ENCODE measurements at places on chromosomes 6 and 20. TPM values are rescaled to one million over a fixed set of nuclear protein-coding genes. Genes with fewer than 3 reads are reported as not detected.

The QRSL1 gene
- 6.5 TPM for total RNA-seq

The ARFRP1 gene
- total RNA-seq: 30.2 TPM

The C6orf132 gene
- 112 TPM for total RNA-seq

The PRKN gene
- total RNA-seq: 7.2 TPM

The KIFC1 gene
- total RNA-seq: 5.5 TPM

The SOX12 gene
- total RNA-seq: 5.5 TPM

The HMGA1 gene
- 114 TPM for total RNA-seq

The SGK2 gene
- total RNA-seq: 15.0 TPM

The LSM2 gene
- 26.9 TPM for total RNA-seq

The TCP11 gene
- not detected for total RNA-seq

The BCL2L1 gene
- total RNA-seq: 104 TPM

The RIPOR2 gene
- 10.4 TPM for total RNA-seq

The ZNF334 gene
- total RNA-seq: 0.47 TPM

The CTNNBL1 gene
- 27.4 TPM for total RNA-seq

The LY86 gene
- total RNA-seq: not detected

The JPH2 gene
- total RNA-seq: 4.3 TPM

The LPIN3 gene
- total RNA-seq: 77.8 TPM

The CAGE1 gene
- total RNA-seq: not detected

The HLA-DPB1 gene
- 49.5 TPM for total RNA-seq

The C2 gene
- total RNA-seq: 6.4 TPM

The TINAG gene
- total RNA-seq: not detected

DNA sequence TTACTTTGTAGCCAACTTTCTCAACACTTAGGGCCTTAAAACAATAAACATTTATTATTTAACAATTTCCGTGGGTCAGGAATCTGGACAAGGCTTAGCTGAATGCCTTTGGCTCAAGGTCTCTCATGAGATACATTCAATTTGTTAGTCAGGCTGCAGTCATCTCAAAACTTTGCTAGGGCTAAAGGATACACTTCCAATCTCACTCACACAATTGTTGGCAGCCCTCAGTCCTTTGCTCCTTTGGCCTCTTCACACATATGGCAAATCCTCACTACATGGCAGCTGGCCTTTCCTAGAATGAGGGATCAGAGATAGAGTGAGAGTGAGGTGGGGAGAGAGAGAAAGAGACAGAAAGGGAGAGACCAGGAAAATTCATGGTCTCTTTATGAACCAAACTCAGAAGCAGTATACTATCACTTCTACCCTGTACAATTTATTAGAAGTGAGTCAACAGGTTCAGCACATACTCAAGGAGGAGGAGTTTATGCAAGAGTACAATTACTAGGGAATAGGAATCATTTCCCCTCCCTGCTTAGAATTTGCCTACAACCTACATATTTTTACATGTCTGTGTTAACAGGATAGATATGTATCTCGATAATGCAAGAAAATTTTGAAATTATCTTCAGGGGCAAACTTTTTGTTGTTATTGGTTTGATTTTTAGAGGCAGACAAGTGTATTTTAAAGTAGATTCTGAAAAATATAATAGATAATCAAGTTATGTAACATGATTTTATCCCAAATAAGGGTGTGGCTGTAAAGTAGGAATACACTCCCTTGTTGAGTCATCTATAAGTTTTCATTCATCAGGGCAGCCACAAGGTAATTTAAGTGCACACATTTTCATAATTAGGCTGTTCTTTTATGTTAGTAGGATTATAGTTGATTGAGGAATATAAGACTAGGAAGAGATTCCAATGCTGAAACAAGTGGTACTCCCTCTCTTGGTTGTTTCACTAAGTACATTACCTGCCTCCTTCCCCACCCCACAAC is 85.9 kb upstream of the HMGCLL1 start:
- no peak for DNase-seq

GRCh38 chr6:119283979-119284545 is 65.5 kb downstream of the MAN1A1 start:
- DNase-seq: no peak

- DNase-seq: peak; percentile 92
These were observed 679 bp upstream of the LPIN3 start for GRCh38 chr20:41339957-41340326.

DNA sequence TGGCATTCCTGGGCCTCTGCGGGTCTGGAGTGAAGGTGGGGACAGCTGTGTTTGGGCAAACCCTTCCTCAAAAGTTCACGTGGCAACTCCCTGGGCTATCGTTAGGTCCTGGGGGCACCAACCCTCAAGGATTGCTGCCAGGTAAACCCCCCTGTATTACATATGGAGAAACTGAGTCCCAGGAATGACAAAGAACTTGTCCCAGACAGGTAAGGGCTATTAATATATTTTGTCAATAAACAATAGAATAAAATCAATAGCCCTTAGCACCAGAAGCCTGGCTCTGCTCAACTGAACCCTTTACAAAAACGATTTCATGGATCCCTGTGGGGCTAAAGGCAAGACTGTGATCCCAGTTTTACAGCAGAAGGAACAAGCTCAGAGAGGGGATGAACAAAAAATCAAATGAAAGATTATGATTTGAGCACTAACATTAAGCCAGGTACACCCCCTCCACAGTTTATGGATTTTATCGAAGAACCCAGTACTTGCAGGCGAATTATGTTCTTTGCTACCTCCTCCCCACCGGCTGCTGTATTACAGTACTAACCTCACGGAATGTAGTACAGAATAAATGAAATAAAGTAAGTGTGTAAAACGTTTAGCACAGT is 2.7 kb downstream of the ID1 start:
- no peak for DNase-seq

- DNase-seq: no peak
These were observed 160.2 kb downstream of the QRSL1 start for GRCh38 chr6:106789428-106790148.

DNA sequence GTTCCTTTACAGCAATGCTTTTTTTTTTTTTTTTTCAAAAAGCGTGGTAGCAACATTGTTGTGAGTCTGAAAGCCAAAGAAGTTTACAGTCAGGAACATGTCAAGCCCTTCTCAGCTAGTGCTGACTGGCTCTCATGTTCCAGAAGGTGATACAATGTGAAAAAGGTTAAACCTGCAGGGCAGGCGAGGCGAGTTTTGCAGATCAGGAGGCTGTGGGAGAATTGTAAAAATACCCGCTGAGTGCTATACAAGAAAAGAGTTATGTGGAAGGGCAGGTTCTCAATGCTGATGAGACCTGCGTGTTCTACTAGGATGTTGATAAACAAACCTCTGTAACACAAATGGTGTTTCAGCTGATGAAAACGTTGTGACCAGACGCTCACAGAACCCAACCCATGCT is 30.9 kb upstream of the RPP40 start:
- DNase-seq: no peak

GRCh38 chr20:37379967-37380828 is 34.3 kb downstream of the SRC start:
- DNase-seq: no peak

DNA sequence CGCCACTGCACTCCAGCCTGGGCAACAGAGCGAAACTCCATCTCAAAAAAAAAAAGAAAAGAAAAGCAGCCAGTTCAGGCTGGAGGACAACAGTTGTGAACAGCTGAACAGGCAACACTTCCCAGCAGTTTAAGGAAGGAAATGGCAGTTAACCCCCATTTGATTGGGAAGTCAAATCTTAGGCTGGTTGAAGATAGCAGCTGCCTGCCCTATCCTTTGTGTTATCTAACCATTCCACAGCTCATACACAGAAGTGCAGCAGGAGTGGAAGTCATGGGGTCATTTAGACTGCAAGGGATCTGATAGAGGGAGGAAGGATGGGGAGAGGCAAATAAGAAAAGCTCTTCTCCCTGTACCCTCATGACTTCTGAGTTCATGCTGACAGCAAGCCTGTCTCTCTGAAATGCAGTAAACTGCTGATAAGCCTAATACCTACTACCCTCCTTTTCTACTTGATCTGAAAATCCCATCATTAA is 35.3 kb downstream of the KCTD20 start:
- DNase-seq: no peak

- no peak for DNase-seq
These were observed 6.9 kb downstream of the VGLL2 start for GRCh38 chr6:117272032-117272866.

DNA sequence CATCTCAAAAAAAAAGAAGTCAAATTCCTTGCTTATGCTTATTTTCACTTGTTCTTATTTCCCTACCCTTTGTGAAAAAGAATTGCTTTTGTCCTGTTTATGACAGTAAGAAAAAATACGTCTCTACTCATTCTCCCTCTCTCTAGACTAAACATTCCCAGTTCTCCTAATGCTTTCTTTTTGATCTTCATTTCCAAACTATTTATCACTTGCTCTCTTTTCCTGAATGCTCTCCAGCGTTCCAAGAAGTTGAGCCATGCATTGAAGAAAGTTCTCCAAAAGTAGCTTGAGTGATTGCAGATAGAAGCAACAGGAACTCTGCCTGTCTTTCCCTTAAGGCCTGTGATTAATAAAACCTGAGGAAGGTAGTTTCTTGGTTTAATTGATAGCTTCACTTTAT is 53.1 kb upstream of the TMEM170B start:
- no peak for DNase-seq

- no peak for DNase-seq
These were observed 291.6 kb downstream of the SOX4 start for GRCh38 chr6:21885111-21885510.

DNA sequence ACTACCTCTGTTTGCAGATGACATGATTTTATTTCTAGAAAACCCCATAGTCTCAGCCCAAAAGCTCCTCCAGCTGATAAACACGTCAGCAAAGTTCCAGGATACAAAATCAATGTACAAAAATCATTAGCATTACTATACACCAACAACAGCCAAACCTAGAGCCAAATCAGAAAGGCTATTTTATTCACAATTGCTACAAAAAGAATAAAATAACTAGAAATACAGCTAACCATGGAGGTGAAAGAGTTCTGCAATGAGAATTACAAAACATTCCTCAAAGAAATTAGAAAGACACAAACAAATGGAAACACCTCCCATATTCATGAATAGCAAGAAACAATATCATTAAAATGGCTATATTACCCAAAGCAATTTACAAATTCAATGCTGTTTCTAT is 65.6 kb upstream of the HTR1E start:
- DNase-seq: no peak

- DNase-seq: no peak
These were observed 33.0 kb upstream of the KIAA1586 start for GRCh38 chr6:57013521-57013926.

- DNase-seq: no peak
These were observed 202.7 kb downstream of the ARHGAP18 start for GRCh38 chr6:129507059-129507807.

DNA sequence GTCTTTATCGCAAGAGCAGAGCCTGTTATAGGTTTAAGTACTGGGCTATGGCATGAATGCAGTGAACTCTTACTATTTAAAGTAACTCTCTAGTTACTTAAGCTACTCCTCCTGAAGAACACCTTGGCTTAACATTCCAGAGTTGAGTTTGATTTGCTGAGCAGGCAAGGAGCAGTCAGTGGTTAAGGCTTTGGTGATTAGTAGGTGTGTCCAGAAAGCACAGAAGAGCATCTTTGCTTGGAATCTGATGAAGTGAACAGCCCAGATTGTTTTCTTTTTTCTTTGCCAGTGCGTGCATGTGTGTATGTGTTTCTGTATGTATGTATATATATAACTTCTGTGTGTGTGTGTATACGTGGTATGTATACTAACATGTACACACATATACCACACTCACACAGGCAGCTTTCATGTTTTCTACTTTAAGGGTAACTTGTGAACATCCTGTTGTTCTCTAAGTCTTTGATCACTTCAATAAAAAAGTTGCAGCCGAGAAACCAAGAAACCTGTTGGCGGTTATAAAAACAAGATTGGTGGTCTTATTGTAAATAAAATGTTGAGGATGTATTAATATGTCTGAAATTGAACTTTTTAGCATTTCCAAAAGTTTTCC is 56.2 kb upstream of the TULP4 start:
- DNase-seq: no peak

- no peak for DNase-seq
These were observed 60.0 kb upstream of the KIF13A start for GRCh38 chr6:18047406-18047805.

GRCh38 chr6:35453236-35453635 is 1.1 kb downstream of the FANCE start:
- DNase-seq: no peak

DNA sequence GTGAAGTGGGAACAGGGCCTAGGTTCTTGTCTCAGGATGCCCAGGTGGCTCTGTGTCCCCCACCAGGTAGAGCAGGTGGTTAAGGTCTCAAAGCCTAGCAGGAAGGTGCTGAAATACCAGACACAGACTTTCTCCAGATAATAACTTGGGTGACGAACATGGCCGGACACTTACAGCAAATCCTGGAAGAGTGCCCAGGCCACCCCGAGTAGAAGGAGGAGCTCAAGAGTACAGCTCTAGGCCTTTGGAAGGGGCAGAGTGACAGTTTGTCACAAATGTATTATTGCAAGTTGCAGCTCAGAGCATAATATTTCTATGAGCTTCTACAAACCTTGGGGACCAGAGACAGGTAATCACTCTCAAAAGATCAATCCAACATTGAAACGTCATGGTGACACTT is 251.6 kb upstream of the SOX4 start:
- no peak for DNase-seq

DNA sequence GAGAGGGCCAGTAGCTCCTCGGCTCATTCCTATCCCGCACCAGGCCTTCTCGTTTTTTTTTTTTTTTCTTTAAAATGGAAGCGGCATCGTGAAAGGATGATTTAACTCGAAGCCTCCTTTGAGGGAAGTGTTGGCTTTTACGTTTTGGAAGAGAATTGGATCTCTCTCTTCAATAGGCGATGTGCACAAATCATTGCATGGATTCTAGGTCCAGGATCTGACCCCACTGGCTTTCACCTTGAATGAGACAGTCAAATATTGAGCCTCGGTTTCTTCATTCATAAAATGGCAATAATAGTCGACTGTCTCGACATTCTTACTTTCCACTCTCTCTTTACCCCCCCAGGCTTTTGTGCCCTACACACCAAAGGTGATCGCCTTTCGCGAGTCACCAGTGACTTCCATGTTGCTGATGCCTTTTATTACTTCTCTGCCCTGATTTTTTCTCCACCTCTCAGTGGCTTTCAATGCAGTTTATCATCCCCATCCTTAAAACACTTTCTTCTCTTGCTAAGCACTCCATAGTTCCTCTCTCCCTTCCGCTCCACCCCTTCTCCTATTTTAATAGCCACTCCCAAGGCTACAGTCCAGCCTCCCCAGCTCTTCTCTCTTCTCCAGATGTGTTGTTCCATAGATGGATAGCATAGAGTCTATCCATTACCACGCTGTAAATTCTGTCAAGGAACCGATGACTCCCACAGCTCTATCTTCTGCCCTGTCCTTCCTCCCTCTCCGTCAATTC is 473 bp upstream of the DTNBP1 start:
- DNase-seq: no peak

- no peak for DNase-seq
These were observed 266.1 kb downstream of the ADGB start for GRCh38 chr6:146864885-146865284.

GRCh38 chr6:11806561-11807317 is 28.1 kb upstream of the ADTRP start:
- DNase-seq: no peak

- no peak for DNase-seq
These were observed 58.7 kb downstream of the MAP3K4 start for GRCh38 chr6:161050134-161050765.

- DNase-seq: no peak
These were observed 9.1 kb upstream of the JAG1 start for GRCh38 chr20:10682939-10683338.

Measured in suprapubic skin (tissue), 4 donors.